ENCODE measurements at places on chromosomes 6 and 20.

DNA sequence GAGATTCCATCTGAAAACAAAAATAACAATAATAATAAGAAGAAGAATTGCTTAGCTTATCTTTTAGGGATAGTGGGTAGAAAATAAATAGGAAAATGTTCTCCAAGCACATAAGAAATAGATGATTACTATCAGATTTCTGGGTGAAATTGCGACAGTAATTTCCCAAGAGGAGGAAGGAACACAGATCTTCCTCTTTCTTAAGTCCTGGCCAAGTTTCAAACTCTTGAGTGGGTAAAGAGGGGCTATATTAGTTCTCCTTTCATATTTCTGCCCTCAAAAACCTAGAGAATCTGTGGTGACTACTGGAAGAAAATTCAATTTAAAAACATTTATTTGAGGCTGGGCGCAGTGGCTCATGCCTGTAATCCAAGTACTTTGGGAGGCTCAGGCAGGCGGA is 63.7 kb downstream of the PHACTR2 start:
- DNase-seq = no peak

DNA sequence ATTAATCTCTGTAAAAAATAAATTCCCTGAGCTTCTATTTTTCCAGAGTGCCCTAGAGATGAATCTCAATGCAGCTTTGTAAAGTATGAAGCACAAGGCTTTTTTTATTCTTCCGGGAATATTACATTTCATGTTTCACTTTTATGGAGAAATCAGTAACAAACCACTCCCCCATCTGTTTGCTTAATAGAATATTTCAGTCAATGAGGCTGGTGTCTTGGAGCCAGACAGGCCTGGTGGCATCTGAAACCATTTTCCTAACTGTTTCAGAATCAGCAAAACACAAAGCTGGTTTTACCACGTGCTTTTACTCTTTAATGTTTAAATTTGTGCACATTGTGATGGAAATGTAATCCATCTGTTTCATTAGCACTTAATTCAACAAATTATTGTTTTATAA is 400.8 kb upstream of the HSF2 start:
- DNase-seq = peak; percentile 9

DNA sequence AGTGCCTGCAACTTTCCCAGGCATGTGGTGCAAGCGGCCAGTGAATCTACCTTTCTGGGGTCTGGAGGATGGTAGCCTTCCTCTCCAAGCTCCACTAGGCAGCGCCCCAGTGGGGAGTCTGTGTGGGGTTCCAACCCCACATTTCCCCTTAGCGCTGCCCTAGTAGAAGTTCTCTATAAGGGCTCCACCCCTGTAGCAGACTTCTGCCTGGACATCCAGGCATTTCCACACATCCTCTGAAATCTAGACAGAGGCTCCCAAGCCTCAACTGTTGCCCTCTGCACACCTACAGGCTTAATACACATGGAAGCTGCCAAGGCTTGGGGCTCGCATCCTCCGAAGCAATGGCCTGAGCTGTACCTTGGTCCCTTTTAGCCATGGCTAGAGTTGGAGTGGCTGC is 321.6 kb downstream of the TFAP2A start:
- no peak for DNase-seq

DNA sequence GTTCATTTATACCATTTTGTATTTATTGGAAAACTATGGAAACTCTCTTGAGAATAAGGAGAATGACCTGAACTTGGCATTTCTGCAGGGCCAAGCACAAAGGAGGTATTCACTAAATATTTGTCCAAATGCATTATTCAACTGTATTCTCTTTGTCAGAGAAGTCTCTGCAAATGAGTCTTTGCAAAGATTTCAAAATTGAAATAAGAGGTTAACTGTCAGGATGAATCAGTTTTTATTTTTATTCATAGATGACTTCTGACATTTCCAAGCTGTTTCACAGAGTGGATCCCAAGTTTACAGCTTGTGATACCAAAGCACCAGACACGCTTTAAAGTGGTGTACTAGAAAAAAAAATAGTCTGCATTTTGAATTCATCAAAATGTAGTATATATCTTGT is 131.6 kb downstream of the UTRN start:
- no peak for DNase-seq

DNA sequence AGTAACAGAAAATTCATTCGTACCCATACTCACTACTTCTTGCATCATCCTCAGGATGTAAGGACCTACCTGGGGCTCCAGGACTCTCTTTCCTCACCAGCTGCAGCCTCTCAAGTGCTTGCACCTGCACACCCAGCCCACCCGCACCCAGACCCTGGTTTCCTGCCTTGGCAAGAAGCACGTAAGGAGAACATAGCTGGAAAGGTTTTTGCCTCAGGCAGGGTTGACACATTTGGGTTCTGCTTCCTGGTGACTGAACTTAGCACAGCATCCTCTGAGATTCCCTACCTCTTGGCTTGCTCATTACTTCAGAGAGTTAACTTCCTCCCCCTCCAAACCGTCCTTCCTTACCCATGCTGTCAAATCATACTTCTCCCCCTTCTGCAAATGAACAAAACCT is 556.9 kb downstream of the CD83 start:
- no peak for DNase-seq

GRCh38 chr6:34546551-34547321 is 9.4 kb downstream of the SPDEF start:
- DNase-seq = no peak

DNA sequence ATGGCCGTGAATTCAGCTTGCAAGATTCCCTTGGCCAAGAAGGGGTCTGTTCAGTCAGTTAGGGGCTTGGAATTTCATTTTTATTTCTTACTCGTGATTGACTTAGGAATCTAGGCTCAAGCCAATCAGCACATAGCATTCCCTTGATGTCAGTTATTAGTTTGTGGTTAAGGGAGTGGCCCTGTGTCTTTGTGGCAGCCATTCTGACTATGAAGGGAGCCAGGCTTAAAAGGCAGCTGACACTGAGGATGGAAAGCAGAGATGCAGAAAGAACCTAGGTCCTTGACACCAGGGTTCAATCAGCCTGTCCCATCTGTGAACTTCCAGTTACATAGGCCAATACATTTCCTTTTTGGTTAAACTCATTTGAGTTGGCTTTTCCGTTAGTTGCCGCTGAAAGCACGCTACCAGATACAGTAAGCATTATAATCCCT is 48.1 kb downstream of the MCUR1 start:
- peak; percentile 83 for DNase-seq

GRCh38 chr6:39816747-39817146 is 24.6 kb downstream of the DAAM2 start:
- peak; percentile 58 for DNase-seq

DNA sequence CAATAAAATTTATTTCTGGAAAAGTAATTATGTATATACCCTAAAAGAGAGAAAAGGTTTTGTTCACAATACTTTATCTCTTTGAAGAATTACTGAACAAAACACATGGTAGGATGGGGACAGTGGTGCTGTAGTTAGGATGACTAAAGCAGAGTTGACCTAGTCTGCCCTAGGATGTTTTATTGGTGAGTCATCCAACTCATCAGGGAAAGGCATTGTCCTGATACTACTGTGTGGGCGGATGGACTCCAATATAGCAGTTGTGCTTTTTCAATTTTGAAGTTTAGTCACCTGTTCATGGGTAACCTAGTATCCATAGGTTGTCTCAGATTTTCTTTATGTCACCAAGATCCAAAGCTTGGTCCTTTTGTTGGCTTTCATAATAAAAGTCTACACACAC is 53.3 kb upstream of the EYS start:
- DNase-seq = no peak

GRCh38 chr6:47091886-47092668 is 49.9 kb upstream of the ADGRF1 start:
- DNase-seq = no peak

DNA sequence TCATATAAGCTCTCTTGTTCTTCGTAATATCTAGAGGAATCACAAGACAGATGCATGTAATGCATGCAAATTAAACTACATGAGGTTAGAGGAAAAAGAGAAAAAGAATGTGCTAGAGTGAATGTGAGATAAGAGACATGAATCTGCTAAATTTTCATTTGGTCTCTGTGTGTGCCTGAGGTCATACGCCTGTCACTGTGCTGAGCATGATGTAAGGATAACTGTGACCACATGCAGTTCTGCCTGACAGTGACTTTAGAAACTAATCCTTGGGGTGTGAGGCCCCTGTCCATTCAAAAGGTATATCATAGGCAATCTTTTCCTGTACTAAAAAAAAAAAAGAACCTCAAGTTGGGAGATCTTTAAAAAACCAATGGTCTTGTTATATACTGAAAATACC is 70.6 kb downstream of the SHPRH start:
- no peak for DNase-seq

DNA sequence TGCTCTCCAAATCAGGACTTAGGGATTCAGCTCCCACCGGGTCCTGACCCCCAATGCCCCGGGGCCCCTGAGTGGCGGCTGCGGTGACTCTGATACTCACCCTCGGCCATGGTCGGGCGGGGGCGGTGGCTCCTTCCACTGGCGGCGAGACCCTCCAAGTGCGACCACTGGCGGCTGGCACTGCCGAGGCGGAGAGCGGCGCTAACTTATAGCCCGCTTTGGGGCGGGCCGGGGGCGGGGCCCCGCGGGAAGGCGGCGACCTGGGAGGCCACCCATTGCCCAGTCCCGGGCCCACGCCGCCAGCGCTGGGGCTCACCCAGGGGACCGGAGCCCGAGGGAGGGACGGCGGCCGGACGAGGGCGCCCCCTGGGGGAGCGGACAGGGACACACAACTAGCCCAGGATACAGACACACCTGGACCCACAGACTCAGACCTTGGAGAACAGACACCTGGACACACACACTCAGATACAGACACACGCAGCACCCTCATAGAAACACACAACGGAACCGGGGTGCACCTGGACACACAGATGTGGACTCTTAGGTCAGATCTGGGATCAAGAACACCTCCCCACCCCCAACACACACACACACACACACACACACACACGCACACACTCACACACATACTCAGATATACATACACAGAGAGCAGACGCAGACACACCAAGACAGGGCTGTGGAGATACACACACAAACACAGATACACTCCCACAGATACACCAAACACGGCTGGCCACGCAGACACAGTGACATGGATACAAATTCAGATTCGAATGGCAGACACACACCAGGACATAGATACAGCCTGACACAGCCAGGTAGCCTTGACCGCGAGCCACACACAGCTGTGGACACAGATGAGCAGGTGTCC is at the start of gene TGM2:
TGM2 (minus strand) TSS at position 182 of the 877 bp plus-strand sequence; CDS start at position 110, 72 bp downstream.
- DNase-seq = peak; percentile 43

GRCh38 chr20:8005033-8005432 is 14.5 kb downstream of the TMX4 start:
- DNase-seq = no peak

GRCh38 chr6:40714576-40715564 is 127.7 kb upstream of the LRFN2 start:
- no peak for DNase-seq

DNA sequence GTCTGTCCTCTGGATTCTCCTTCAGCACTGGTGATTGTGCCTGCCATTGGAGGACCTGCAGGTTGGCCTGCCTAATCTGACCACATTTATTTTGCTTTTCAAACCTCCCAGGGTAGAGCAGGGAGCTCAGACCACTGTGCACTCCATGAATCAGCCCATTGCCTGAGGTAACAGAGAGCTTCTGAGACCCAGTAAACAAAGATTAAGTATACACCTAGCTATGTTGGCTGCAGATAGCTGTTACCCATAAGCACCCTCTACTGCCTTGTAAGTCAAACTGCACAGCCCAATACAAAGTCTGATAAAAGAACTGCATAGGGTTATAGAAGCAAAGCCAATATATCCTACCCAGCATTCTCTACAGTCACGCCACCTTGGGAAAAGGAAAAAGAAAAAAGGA is 338.7 kb downstream of the HTR1B start:
- DNase-seq = no peak

DNA sequence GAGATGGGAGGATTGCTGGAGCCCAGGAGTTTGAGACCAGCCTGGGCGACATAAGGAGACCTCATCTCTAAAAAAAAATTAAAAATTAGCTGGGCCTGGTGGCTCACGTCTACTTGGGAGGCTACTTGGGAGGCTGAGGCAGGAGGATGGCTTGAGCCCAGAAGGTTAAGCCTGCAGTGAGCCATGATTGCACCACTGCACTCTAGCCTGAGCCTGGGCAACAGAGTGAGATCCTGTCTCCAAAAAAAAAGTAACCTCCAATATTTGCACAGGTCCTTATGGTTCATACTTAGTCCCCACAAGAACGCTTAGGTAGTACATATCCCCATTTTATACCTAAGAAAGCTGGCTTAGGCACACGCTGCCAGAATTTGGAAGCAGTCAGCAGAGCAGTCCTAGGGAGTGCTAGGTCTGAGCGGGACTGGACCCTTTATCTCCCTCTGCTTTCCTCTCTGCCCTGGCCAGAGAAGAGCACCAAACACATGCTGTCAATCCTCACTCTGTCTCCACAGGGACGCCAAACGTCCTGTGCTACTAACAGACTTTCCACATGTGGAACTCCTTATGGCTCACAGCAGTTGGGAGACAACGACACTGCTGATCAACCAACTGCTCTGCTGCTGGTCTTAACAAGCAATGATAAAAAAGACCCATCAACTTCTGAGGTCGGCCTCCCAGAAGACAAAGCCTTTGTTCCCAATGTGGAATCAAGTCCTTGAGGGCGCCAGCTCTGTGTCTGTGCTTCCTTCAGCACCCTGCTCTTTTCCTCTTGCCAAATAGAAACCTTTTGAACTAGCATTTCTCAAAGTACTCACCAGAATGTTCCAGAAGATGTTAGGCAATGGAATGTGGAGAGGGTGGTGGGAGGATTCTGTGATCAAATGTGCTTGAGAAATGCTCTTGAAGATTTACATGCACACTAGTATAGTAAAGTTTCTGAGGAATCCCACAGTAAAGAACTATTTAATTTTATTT is 226.3 kb upstream of the DTNBP1 start:
- DNase-seq = no peak

GRCh38 chr6:68087399-68088133 is 547.5 kb upstream of the ADGRB3 start:
- DNase-seq = no peak

DNA sequence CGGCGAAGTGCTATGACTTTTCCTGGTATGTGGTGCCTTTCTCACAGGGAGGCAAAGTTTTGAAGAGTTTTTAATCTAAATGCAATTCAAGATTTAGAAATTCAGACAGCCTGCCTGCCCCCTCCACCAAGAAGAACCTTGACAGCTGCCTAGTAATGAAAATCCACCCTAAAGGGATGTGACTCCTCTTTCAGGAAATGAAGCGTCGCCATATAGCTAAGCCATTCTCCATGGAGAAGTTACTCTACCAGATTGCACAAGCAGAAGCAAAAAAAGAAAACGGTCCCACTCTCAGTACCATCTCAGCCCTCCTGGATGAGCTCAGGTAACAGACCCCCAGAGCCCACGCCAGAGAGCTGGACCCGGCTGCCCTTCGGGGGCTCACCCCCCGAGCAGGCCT is 150.1 kb downstream of the DTNBP1 start:
- no peak for DNase-seq

GRCh38 chr6:7125290-7125689 is 17.5 kb downstream of the RREB1 start:
- no peak for DNase-seq

DNA sequence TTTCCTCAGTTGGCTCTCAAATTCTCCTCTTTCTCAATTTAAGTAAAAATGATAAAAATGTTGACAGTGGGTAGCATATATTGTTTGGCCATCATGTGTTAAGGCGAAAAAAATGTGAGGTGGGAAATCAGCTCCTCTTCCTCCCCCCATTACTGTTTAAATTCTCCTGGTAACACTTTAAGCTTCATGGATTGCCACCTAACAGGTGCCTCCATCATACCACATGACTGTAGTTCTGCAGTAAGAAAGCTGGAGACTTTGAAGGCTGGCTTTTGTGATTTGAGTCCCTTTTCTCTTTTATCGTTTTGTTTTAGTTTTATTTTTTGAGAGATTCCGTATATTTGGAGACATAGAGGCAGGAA is 1.2 kb downstream of the ZFAND3 start:
- no peak for DNase-seq

Measured in fibroblast of skin of scalp (primary cell).